ENCODE measurements at places on chromosomes 2 and 18.

GRCh38 chr18:63143330-63143771 lies 176.2 kb downstream of the BCL2 start:
- DNase-seq, result no peak

DNA sequence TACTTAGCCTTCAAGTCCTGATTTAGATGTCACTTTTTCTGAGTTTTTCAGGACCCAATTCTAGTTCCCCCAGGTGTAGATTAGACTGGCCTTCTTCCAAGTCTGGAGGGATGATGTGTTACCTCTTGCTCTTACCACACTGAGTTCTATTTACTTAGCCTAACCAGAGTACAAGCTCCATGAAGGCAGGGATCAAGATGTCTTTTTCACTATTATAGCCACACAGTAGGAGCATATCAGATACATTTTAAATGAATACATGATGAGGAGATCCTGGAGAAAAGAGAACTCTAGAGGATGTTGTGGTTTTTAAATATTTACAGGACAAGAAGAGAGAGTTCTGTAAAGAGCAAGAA lies 30.3 kb downstream of the TMEM87B start:
- no peak for DNase-seq

- no peak for DNase-seq
Observed at GRCh38 chr2:29001806-29002205, 20.7 kb downstream of the TOGARAM2 start.

DNA sequence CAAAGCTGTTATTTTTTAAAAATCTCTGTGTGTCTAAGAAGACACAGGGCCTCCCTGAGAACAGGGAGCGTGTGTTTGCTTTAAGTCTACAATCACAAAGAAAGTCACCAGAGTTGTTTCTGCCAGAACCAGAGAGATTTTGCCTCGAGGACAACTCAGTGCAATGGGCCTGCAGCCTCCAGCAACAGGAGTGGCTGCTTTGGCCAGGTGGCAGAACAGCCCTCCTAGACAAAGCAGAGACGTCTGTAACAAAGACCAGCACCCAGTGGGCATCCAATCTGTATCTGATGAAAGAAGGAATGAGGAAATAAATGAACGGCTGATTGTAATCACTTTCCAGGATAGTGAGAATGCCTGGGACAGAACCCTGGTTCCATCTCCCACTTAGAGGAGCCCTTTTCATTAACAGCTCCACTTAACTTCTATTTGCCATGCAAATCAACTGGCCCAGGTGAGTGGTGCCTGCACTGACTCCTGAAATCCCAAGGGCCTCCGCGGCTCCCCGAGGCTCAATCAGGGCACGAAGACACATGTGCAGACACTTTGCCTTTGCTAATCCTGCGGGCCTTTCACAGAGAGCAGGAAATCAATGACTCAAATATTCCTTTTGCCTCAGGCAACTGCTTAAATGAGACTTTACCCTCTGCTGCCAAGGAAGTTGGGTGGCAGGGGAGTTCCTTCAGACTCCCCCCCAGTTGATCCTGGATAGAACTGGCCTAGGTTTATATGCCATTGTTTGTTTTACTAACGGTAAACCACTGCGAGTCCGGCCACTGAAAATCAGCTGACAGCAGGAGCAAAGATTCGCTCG lies 146.5 kb downstream of the CABLES1 start:
- DNase-seq, result no peak
